ENCODE measurements at places on chromosomes 6 and 20.

DNA sequence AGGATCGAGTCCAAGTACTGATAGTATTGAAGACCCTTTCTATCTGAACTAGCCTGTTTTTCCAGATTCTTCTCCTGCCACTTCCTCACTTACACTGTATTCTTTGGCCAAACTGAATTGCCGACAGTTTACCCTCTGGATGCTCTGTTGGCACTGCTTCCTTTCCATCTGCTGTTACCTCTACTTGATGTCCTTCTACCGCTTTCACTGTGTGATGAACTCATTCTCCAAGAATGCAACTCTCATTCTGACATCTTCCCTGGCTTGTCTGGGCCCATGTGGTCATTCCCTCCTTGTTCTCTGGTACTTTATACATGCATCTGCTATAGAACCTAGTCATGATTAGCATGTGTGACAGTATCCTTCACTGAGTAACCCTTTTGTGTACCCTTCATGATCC lies 16.3 kb downstream of the RPRD1B start:
- DNase-seq, result peak; percentile 21

- no peak for DNase-seq
These were observed 3.6 kb downstream of the HLA-DMB start for GRCh38 chr6:32937230-32937633.

DNA sequence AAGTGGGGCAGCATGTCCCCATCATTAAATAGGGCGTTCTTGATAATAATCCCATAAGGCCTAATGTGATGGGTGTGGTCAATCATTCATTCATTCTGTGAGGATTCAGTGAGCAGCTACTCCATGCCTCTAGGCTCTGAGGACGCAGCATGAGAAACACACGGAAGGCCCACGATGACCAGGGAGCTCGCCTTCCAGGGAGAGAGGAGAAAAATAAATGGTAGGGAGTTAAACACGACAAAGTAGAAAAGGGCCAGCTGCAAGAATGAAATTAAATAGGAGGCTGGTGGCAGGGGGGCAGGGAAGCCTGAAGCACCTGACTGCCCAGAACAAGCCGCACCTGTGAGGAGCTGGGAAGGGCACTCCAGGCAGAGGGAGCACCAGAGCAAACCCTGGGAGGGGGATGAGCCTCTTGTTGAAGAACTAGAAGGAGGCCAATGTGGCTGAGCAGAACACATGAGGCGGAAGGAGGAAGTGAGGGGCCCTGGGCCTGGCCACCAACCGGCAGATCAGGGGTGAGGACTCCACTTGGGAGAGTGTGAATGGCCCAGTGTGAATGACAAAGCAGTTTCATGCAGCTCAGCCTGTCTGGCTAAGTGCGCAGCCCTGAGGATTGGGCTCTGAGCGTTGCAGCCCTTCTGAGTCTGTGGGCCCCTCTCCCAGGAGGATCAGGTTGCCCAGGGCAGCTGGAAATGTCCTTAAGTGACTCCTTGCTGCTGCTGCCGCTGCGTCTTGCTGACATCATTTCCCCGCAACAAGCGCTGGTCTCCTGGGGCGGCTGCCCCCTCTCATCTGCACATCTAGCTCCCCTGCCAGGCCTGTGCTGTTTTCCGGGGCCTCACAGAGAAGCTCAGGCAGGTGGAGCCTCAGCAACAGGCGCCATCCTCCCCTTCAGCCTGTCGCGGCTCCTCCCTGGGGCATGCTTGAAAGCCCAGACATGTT lies 99.9 kb downstream of the CDH26 start:
- peak; percentile 98 for DNase-seq

DNA sequence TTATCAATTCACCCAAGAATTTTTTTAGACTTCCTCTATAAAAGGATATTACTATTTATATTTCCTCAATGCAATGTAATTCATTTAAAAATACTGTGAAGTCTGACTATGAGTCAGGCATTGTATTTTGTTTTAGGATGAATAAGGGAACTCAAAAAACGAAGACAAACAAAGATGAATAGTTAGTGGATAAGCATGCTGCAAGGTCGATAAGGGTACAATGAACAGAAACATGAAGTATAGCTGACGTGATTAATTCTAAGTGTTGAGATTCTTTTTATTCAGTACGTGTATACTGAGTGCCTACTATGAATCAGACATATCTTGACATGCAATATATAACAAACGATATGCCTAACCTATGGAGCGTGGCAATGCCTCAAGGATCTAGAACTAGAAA lies 105.4 kb downstream of the PDE10A start:
- no peak for DNase-seq

- no peak for DNase-seq
These were observed 41.3 kb downstream of the TRMT11 start for GRCh38 chr6:126027601-126028000.

GRCh38 chr20:34680586-34681175 lies 3.8 kb upstream of the PIGU start:
- no peak for DNase-seq

- DNase-seq, result no peak
These were observed 16.4 kb downstream of the PIGT start for GRCh38 chr20:45432294-45432693.

DNA sequence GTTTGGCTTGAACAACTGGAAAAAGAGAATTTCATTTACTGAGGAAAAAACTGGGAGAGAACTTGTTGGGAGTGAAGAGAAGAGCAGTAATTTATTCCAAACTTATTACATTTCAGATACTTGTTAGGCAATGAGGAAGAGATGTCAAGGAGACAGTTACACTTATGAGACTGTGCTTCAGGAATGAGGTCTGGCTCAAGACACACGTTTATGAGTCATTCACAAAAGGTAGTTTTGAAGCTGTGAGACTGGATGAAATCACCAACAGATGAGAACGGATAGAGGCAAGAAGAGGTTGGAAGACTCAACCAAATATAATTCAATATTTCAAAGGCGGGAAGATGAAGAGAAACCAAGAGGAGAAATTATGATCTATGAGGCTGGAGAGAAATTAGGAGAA lies 70.6 kb upstream of the DEFB112 start:
- DNase-seq, result no peak

- DNase-seq, result no peak
These were observed 75.5 kb downstream of the SLC22A23 start for GRCh38 chr6:3381233-3381921.

Measured in NCI-H2029 (cell line).